ENCODE measurements at places on chromosomes 11 and 22.

GRCh38 chr11:19931141-19931770, 218.6 kb downstream of the NAV2 start:
- no peak for DNase-seq

- DNase-seq = no peak
Observed at GRCh38 chr22:48301421-48301820, 1526.3 kb downstream of the BRD1 start.

GRCh38 chr11:31964181-31964580, 126.7 kb upstream of the RCN1 start:
- no peak for DNase-seq

GRCh38 chr11:3674189-3674588, 3.0 kb upstream of the CHRNA10 start:
- no peak for DNase-seq

DNA sequence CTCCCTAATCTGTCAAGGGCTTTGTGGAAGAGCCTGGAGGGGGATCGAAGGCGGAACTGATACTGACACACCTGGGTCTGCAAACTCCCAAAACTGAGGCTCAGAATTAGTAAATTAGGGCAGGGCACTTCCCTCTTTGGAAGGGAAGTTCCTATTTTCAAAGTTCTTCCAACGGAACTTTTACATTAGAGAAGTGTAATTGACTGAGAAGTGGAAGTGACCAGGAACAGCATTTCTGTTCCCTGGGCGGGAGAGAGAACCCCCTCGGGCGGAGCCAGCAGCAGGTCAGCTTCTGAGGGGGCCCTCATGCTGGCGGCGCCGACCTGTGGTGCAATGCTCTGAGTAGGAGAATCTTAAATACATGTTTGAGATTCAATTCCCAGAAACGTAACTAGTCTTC, 1.1 kb upstream of the CBL start:
- DNase-seq = no peak
